ENCODE measurements at places on chromosomes 16 and 17.

GRCh38 chr16:11359370-11359769 is 14.1 kb downstream of the RMI2 start:
- DNase-seq = no peak

- DNase-seq = peak; percentile 22
Measured at GRCh38 chr17:49193513-49194296, 16.7 kb downstream of the GNGT2 start.

DNA sequence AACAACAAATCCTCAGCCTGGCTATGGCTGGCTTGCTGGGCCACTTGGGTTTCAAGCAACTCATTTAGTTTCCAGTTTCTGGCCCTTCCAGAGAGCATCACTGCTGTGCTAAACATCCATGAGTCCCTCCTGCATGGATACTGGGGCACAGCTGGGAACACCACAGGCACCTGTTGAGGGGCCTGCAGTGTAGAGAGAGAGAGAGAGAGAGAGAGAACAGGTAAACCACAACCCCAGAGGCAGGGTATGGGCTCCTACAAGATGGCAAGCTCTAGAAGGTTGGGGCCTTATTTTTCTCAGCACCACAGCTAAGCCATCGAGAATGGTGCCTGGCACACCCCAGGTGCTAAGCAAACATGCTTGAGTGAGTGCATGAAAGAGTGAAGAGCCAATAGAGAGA is 120.3 kb downstream of the RBFOX3 start:
- DNase-seq = no peak

GRCh38 chr17:77316191-77316641 is 175.4 kb downstream of the SEC14L1 start:
- DNase-seq = peak; percentile 18

GRCh38 chr16:49424961-49425360 is 51.4 kb downstream of the C16orf78 start:
- no peak for DNase-seq

DNA sequence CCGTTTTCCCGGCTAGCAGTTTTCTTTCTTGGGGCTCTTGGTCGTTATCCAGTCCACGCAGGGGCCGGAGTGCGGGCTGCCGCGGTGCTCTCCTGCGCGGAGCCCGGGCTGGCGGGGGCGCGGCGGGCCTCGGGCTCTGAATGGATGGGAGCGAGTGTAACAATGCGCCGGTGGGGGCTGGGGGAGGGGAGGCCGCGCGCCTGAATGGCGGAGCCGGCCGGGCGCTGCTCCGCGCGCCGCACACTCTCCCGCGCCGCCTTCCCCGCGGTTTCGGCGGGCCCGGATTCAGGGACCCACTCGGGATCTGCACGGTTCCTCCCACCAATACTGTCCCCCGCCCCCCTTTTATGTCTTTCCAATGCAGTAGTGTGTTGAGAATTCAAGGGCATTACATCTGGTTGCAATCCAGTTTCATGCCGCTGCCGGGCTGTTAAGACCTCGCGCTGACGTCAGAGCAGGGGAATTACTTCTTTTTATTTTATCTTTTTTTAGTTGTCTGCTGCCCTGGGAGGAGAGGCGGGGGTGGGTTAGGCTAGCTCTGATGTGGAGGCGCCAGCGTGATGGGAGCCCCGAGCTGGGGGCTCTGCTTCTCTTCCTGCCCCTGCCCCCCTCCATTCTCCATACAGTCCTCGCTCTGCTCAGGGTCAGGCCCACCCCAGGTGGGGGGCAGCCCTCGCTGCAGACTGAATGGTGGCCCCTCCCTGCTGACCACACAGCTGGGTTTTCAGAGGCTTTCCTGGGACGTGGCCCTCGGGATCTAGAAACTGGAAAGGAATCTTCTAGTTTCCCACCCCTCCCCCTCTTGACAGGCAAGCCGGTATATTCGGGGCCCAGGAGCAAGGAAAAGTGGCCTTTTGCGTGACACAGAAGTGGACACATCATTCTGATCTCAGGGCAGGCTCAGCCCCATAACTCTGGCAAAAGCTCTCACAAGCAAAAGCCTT is 1.8 kb downstream of the RAI1 start:
- peak; percentile 55 for DNase-seq

- DNase-seq = no peak
Measured at GRCh38 chr16:9311303-9311954, 220.0 kb downstream of the HAPSTR1 start.

- no peak for DNase-seq
Measured at GRCh38 chr17:29707212-29707571, 84.5 kb upstream of the CORO6 start.

DNA sequence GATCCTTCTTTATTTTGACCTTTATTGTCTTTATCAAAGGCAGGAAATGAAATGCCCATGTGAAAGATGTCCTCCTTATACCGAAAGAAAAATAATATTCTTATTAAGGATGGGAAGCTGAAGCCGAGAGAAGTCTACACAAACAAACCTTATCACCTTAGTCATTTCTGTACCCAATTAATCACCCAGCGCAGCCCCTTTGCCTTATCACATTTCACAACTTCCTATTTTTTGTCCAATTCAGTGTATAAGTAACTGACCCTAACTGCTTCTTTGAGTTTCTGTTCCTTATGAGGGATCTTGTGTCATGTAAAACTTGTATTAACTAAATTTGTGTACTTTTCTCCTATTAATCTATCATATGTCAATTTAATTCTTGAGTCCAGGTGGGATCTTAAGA is 16.4 kb upstream of the CCL23 start:
- no peak for DNase-seq

GRCh38 chr16:14148569-14148968 is 77.5 kb downstream of the MRTFB start:
- DNase-seq = no peak

DNA sequence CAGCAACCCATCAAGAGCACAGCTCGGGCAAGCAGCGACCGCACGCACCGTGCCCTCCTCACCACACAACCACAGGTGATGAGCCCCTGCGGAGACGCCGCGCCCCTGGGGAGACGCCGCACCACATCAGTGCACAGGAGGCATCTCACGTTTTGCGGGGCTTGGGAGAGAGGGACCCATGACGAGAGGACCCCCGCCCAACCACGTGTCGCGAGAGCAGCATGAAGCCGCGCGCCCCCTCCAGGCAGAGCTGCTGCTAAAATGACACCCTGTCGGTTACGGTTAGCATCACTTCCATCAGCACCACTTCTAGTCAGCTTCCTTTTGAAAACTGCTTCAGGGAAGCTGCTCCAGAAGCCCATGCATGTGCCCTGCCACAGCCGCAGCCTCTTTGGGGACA is 45.3 kb downstream of the KLHDC4 start:
- no peak for DNase-seq

GRCh38 chr16:53949715-53950410 is 245.9 kb downstream of the FTO start:
- DNase-seq = no peak

DNA sequence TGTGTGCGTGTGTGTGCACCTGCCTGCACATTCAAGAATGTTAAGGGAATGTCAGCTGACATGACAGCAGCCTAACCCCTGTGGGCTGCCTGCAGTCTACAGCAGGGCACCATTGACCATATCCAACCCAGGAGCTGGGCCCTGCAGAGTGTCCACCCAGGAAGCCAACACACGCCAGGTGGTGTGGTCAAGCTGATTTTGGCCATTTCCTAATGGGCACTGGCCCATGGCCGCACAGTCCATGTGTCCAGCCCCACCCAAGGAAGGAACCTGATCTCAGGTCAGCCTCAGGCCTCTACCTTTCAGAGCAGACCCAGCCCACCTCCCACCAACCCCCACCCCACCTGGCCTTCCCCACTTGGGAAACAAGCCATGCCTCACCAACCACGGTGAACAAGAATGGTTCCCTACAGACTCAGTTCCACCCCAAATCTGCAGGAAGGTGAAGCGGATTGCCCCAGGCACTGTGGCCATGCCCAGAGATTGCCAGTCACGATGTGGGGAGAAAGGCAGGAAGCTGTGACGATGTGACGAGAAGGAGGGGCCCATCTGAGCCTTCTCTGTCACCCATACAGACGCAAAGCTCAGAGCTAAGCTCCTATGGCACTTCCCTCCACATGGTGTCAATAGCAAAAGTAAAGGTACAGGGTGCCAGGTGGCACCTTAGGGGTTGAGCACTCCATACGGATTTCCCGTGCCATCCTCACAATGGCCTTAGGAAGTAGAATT is 77.5 kb downstream of the ZNF423 start:
- DNase-seq = no peak

DNA sequence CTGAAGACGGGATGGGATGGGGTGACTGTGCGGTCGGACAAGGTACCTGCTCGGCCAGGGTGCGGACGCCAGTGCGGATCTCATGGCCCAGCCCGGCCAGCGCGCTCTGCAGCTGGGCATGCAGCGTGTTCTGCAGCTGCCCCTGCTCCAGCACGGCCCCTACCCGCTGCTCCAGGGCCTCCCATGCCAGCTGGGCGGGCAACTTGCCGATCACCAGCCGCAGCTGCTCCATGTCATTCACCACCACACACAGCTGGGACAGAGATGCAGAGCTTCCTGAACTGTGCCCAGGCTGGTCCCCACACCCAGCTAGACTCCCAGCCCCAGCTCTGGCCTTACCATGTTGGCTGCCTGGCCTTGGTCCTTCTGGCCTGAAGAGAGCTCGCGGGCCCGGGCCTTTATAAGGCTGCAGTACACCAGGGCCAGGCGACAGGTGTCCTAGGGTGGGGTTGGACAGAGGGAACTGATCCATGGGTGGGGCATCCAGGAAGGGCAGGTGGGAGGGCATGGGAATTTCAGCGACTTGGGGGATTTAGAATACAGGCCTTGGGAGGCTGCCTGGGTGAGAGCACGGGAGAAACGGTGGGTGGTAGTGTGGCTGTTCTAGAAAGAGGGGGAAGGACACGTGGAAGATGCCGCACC is 9.8 kb downstream of the UNC13D start:
- DNase-seq = no peak

- DNase-seq = no peak
Measured at GRCh38 chr16:164827-165538, 795 bp upstream of the HBM start.

DNA sequence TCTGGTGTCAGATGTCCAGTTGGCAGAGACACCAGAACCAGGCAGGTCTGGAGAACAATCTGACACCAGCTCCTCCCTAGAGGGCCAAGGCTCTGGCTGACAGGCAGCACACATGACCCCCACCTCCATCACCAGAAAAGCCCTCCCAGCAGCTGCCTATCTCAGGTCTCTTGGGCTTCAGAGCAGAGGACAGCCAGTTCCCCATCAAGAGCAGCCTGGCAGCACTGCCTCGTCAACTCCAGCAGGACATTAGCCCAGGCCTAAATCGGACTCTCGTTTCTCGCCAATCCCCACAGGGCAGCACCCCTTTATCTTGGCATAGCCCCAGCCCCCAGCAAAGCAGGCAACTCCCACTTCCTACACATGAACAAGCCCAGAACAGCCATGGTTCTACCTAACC is 4.4 kb downstream of the JUP start:
- DNase-seq = no peak

GRCh38 chr17:44636562-44636961 is 19.7 kb upstream of the MEIOC start:
- DNase-seq = no peak

DNA sequence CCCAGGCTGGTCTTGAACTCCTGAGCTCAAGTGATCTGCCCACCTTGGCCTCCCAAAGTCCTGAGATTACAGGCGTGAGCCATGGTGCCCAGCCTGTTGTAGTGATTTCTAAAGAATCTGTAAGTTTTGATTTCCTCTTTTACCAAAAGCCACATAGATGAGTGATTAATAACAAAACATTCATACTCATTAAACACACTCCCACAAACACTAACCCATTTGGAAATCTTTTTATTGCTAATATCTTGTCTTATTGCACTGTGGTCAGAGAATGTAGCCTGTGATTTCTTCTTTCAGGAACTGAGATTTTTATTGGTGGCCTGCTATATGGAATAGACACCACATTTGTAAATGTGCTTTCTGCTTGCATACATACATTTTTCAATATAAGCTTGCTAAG is 31.6 kb downstream of the MYH10 start:
- DNase-seq = no peak

GRCh38 chr16:72025404-72026114 is 17.0 kb downstream of the DHODH start:
- peak; percentile 18 for DNase-seq

DNA sequence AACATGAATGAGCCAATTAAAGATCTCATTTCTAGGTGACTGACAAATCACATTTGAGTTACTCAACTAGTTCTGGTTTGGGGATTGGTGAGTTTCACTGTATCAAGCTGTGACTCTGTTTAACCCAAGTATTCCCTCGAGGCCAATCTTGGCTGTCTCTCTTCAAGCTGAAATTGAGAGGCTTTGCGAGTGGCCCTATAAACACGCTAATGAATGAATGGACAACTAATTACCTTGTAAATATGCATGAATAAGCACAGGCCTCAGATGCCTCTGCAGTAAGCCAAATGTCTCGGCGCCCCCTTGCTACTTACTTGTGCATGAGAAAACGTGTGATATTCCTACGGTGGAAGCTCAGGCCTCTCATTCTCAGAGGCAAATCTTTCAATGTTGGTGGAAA is 450.3 kb upstream of the PSMD7 start:
- no peak for DNase-seq

GRCh38 chr17:66547151-66547865 is 244.9 kb downstream of the PRKCA start:
- no peak for DNase-seq

GRCh38 chr17:65270499-65271253 is 133.5 kb downstream of the RGS9 start:
- no peak for DNase-seq

GRCh38 chr16:23826528-23827045 is 9.2 kb upstream of the PRKCB start:
- DNase-seq = no peak

DNA sequence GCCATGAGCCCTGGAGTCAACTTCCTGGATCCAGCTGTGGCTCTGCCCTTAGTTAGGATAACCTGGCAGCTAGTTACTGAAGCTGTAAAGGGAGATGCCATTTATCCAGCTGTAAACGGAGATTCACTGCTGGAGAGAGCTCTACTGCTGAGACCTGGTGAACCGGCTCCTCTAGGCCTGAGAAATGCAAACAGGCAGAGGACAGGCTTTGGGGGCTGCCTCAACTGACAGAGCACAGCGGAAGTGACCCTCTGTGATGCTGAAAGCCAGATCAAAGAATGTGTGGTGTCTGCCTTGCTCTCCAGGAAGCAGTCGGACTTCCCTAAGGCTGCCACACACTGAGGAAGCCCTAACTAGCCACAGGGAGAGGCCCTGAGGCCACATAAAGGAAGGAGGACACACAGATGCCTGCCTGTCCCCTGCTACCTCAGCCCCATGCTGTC is 21.9 kb upstream of the GPRC5C start:
- no peak for DNase-seq

GRCh38 chr16:11409398-11409797 is 64.1 kb downstream of the RMI2 start:
- no peak for DNase-seq

All from C1 segment of cervical spinal cord (tissue), 14 donors.